ENCODE measurements at places on chromosomes 7 and 10. TPM values are rescaled to one million over a fixed set of nuclear protein-coding genes. Genes with fewer than 3 reads are reported as not detected.

Gene PPP1R9A
- 6.6 TPM for polyA plus RNA-seq

Gene SCART1
- 3.9 TPM for polyA plus RNA-seq

Gene HNRNPH3
- 95.3 TPM for polyA plus RNA-seq

Gene ADRA2A
- 42.3 TPM for polyA plus RNA-seq

Gene CPA2
- 4,251 TPM for polyA plus RNA-seq

Gene SORCS3
- not detected for polyA plus RNA-seq

Gene NME8
- not detected for polyA plus RNA-seq

Gene HOXA13
- polyA plus RNA-seq = not detected

Gene PDE1C
- 4.2 TPM for polyA plus RNA-seq

Gene SLIT1
- 0.57 TPM for polyA plus RNA-seq

Gene CPN1
- polyA plus RNA-seq = not detected

Gene HMX2
- polyA plus RNA-seq = 0.19 TPM

Gene RTKN2
- 0.16 TPM for polyA plus RNA-seq

Gene TUBB8
- 0.46 TPM for polyA plus RNA-seq

Gene PAX2
- polyA plus RNA-seq = 0.49 TPM

Gene GIMAP4
- polyA plus RNA-seq = 6.7 TPM

Gene GSTO1
- polyA plus RNA-seq = 66.6 TPM
